ENCODE measurements at places on chromosomes 5 and 9. TPM values are rescaled to one million over a fixed set of nuclear protein-coding genes. Genes with fewer than 3 reads are reported as not detected.

DNA sequence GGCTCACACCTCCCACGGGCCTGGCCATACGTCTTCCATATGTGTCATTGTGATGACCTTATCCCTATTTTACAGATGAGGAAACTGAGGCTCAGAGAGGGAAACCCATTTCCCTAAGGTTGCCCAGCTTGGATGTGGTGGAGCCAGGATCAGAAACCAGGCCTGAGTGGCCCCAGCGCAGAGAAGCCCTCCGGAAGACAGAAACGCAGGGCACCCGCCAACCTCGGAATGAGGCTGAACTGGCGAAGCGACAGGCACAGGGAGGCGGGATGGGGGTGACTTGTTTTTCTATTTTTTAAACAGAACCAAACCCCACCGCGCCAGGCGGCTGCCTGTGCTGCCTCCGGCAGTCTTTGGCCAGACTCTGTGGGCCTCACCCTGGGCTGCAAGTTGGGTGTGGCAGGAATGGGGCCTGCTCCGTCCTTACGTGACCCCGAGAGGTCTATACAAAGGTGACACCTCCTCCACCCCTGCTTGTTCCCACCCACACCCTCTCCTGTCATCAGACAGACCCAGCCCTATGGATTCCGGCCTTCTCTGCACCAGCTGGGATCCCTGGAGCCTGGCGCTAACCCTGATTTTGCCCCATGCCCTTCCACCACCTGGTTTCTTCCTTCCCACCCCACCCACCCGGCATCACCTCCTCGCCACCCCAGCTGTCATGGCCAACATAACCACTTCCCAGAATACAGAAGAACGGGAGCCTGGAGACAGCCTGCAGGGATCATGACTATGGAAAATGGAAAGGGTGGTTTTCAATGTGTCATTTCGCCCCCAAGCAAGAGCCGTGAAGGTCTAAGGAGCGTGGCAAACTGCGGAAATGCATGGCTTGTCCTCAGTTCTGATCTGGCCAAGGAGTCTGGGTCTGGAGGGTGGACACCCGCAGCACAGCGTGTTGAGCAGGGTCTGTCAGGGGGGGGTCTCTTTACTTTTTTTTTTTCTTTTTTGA, 23.6 kb downstream of the PLPP7 start:
- H3K27me3 ChIP-seq, result no peaks in the 10 kb centered on the region
- H3K27ac ChIP-seq, result no peak overlapping the region
- no peaks in the 10 kb centered on the region for H3K36me3 ChIP-seq
- no peak for DNase-seq

GRCh38 chr5:120605325-120606079, 141.4 kb downstream of the PRR16 start:
- no peak for DNase-seq
- H3K27me3 ChIP-seq, result no peaks in the 10 kb centered on the region
- H3K27ac ChIP-seq, result no peak overlapping the region
- no peaks in the 10 kb centered on the region for H3K36me3 ChIP-seq
- H3K4me1 ChIP-seq, result no peaks in the 10 kb centered on the region

DNA sequence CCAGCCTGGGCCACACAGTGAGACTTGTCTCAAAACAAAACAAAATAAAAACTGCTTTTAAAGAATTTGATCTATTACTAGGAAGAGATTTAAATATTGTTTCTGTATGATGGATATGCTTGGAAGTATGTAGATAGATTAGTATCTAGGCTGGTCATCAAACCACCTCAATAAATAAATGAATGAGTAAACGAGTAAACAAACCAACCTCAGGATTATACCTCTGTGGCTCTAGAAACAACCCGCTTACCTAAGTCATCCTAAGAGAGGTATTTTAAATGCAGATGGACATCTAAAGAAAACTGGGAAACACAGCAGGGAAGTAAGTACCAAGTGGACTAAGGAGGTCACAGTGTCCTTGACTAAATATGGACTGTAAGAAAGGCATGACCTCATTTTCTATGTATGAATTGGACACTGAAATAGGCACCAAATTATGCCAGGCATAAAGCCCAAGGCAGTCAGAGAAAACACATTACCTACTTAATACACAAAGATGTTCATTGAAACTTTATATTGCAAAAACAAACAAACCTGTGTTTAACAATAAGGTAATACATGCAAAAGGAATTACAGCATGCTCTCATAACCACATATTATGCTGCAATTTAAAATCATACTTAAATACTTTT, 7.3 kb downstream of the ANKH start:
- H3K4me1 ChIP-seq, result peaks cover 35% of the 10 kb centered on the region
- no peaks in the 10 kb centered on the region for H3K27me3 ChIP-seq
- H3K4me3 ChIP-seq, result no peak overlapping the region
- DNase-seq, result no peak
- H3K36me3 ChIP-seq, result no peaks in the 10 kb centered on the region

GRCh38 chr5:35374584-35374983, 144.3 kb upstream of the PRLR start:
- peak; percentile 36 for DNase-seq
- H3K4me3 ChIP-seq, result no peak overlapping the region
- no peaks in the 10 kb centered on the region for H3K27me3 ChIP-seq
- no peaks in the 10 kb centered on the region for H3K4me1 ChIP-seq
- no peaks in the 10 kb centered on the region for H3K36me3 ChIP-seq

DNA sequence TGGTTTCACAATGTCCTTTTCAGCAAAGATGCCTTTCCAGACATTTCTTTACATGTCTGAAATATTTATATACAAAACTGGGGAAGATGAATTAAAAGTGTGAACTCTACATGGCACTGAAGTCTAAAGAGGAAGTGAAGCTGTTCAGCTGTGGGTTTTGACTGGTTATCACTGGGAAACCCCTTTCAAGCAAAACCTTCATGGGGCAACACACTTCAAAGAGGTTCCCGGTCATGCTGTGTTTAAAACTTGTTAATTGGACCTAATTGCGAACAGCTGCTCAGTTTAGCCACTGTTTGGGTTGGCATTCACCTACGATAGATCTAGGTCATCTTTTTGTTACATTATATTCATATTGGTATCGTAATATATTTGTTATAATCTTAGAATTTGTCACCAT, 20.0 kb upstream of the GDNF start:
- DNase-seq, result no peak
- H3K4me1 ChIP-seq, result no peaks in the 10 kb centered on the region
- no peaks in the 10 kb centered on the region for H3K36me3 ChIP-seq
- H3K27ac ChIP-seq, result no peak overlapping the region
- H3K27me3 ChIP-seq, result no peaks in the 10 kb centered on the region
- H3K4me3 ChIP-seq, result no peak overlapping the region

GRCh38 chr9:28866951-28867350, 1293.7 kb upstream of the C9orf72 start:
- no peak overlapping the region for H3K4me3 ChIP-seq
- H3K36me3 ChIP-seq, result no peaks in the 10 kb centered on the region
- H3K27ac ChIP-seq, result no peak overlapping the region
- no peaks in the 10 kb centered on the region for H3K4me1 ChIP-seq
- no peaks in the 10 kb centered on the region for H3K27me3 ChIP-seq
- no peak for DNase-seq

HTR1A gene
- polyA plus RNA-seq, result not detected

Data from small intestine (tissue), 16 donors.